ENCODE measurements at places on chromosomes 1 and 21.

GRCh38 chr1:242427519-242427918, 97.0 kb downstream of the PLD5 start:
- no peak for DNase-seq

DNA sequence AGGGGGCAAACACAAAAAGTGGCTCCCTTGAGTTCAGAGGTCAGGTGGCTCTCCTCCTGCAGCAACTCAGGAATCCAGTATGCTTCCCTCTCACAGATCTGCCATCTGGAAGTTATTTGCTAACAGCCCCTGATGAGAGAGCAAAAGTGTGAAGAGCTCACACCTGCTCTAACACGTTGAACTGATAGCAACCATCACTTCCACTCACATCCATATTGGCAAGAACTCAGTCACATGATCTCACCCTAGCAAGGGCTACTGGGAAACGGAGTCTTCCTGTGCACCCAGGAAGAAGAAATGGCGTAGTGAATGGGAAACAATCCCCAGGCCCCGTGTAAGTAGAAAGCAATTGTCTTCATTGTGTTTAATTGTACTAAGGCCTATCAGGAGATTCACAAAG, 20.7 kb upstream of the SLC45A1 start:
- DNase-seq = no peak

DNA sequence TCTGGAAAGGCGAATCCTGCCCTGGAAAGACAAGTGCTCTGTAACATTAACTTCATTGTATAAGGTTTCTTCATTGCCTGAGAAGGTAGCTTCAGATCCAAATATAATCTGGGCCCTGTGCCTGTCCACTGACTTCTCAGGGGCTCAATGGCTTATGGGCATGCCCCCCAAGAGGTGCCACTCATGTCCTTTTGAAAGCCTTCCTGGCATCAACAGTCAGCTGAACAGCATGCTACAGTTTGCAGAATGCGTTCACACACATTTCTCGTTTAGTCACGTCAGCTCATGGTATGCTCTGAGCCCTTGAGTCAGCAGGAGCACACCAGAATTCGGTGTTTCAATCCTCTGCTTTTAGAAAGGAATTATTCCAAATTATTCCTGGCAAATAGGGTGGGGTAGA, 23.8 kb downstream of the TMCC2 start:
- no peak for DNase-seq

- no peak for DNase-seq
Observed at GRCh38 chr1:46516200-46516950, 26.7 kb downstream of the DMBX1 start.
